ENCODE measurements at places on chromosomes 13 and 19. TPM values are rescaled to one million over a fixed set of nuclear protein-coding genes. Genes with fewer than 3 reads are reported as not detected.

Gene VSTM2B
- not detected for total RNA-seq

Gene CYP2A7
- not detected for total RNA-seq

Gene FGF21
- total RNA-seq = not detected

Gene IRF2BP1
- total RNA-seq = 15.2 TPM

Gene DNMT1
- total RNA-seq = 385 TPM

Gene ADM5
- total RNA-seq = 4.4 TPM

Gene CRX
- total RNA-seq = not detected

Gene TEX29
- total RNA-seq = 0.46 TPM

Gene JSRP1
- total RNA-seq = 0.39 TPM

Gene DIRAS1
- total RNA-seq = 0.21 TPM

Gene NKG7
- total RNA-seq = 92.1 TPM

Gene ATXN8OS
- total RNA-seq = not detected

- no peak overlapping the region for H3K27ac ChIP-seq
- DNase-seq = peak; percentile 42
- no peak overlapping the region for H3K4me3 ChIP-seq
- H3K27me3 ChIP-seq = no peaks in the 10 kb centered on the region
- no peaks in the 10 kb centered on the region for H3K36me3 ChIP-seq
- peaks cover 2% of the 10 kb centered on the region for H3K4me1 ChIP-seq
Measured at GRCh38 chr13:41411522-41411921, 45.8 kb upstream of the RGCC start.

DNA sequence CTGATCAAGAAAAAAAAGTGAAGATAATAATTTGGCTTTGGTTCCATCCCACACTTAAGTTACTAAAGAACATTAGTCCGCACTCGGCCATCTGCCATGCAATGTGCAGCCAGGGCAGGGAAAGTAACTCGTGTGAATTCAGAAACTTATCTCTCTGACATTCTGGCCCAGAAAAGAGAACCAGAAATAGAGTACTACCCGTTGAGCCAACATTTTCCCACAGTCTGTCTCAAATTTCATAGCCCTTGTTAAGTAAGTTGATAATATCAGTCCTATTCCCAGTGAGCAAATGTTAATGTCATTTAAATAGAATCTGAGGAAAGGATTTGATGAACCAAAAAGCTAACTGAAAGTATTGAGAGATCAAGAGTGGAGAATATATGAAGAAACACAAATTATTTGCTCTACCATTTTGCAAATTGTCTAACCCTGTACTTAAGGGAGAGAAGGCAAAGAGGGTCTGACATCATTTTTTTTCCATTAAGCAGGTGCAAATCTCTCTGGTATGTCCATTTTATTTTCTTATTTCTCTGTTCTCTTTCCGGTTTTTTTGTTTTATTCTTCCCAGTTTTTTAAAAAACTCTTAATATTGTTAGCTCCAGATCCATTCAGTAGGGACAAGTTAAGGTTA is 156.3 kb downstream of the NDFIP2 start:
- no peak overlapping the region for H3K4me3 ChIP-seq
- no peaks in the 10 kb centered on the region for H3K4me1 ChIP-seq
- H3K27ac ChIP-seq = no peak overlapping the region

GRCh38 chr13:111962431-111962891 is 104.5 kb upstream of the SOX1 start:
- no peak overlapping the region for H3K4me3 ChIP-seq
- no peak overlapping the region for H3K27ac ChIP-seq
- no peaks in the 10 kb centered on the region for H3K36me3 ChIP-seq

- H3K27ac ChIP-seq = peak overlapping the region; percentile 98
- H3K4me1 ChIP-seq = peaks cover 93% of the 10 kb centered on the region
- peak; percentile 72 for DNase-seq
- peaks cover 32% of the 10 kb centered on the region for H3K36me3 ChIP-seq
- peak overlapping the region; percentile 53 for H3K4me3 ChIP-seq
Measured at GRCh38 chr19:5953680-5954213, 24.2 kb downstream of the RANBP3 start.

- DNase-seq = no peak
- no peak overlapping the region for H3K27ac ChIP-seq
- no peak overlapping the region for H3K4me3 ChIP-seq
- H3K36me3 ChIP-seq = no peaks in the 10 kb centered on the region
- H3K4me1 ChIP-seq = no peaks in the 10 kb centered on the region
- no peaks in the 10 kb centered on the region for H3K27me3 ChIP-seq
Measured at GRCh38 chr13:66348745-66349690, 881.1 kb downstream of the PCDH9 start.

- DNase-seq = no peak
- H3K4me3 ChIP-seq = peak overlapping the region; percentile 91
- peaks cover 40% of the 10 kb centered on the region for H3K4me1 ChIP-seq
- H3K27ac ChIP-seq = peak overlapping the region; percentile 96
- H3K36me3 ChIP-seq = peaks cover 24% of the 10 kb centered on the region
- no peaks in the 10 kb centered on the region for H3K27me3 ChIP-seq
Measured at GRCh38 chr19:1132552-1133383, 29.0 kb downstream of the GPX4 start.

DNA sequence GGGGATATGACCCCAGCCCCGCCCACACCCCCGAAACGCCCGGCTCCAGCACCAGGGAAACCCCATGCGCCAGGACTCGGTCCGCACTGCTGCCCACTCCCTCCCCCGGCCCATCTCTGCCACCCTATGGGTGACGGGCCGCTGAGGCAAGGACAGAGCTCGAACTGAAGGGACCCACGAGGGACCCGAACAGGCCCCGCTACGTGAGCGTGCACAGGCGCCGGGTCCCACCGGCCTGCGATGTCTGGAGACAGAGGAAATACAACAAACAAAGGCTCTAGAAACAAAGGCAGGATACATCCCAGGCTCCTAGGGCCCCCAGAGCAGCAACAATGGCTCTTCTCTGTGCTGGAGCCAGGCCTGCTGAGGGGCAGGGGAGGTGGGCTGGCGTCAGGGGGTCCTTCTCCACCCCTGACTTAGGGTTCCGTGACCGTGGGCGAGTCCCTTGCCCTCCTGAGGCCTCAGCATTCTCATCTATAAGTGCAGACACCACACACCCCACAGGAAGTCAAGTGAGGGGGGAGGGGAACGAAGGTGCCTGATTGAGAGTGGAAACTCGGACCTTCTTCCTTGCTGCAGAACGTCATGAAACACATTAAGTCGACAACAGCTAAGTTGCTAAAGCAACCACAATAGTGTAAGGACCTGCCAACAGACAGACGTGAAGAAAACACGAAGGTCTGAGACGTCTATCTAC is 3.1 kb downstream of the ABHD17A start:
- H3K27ac ChIP-seq = peak overlapping the region; percentile 98
- H3K4me3 ChIP-seq = peak overlapping the region; percentile 97
- H3K36me3 ChIP-seq = peaks cover 18% of the 10 kb centered on the region
- H3K4me1 ChIP-seq = peaks cover 31% of the 10 kb centered on the region

DNA sequence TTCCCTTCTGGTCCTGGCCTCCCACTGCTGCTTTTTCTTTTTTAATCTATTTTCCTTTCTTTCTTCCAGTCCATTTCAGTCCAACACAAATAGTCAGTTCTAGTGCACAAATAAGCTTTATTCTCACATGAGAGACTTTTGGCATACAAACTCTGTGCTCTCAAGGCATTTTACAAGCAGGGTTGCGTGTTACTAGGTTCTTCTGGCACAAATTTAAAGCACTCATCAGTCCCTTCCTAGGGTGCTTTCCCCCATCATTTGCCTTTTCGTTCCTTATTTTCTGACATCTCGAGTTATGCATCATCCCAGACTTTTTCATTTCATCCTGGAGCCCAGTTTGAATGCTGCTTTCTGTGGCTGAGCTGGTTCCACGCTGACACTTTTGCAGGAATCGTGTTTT is 29.8 kb upstream of the IL17D start:
- H3K36me3 ChIP-seq = no peaks in the 10 kb centered on the region
- H3K27me3 ChIP-seq = no peaks in the 10 kb centered on the region

- H3K27ac ChIP-seq = no peak overlapping the region
- DNase-seq = no peak
- H3K27me3 ChIP-seq = peaks cover 3% of the 10 kb centered on the region
- H3K4me3 ChIP-seq = no peak overlapping the region
Measured at GRCh38 chr13:32941368-32941767, 74.9 kb upstream of the KL start.

DNA sequence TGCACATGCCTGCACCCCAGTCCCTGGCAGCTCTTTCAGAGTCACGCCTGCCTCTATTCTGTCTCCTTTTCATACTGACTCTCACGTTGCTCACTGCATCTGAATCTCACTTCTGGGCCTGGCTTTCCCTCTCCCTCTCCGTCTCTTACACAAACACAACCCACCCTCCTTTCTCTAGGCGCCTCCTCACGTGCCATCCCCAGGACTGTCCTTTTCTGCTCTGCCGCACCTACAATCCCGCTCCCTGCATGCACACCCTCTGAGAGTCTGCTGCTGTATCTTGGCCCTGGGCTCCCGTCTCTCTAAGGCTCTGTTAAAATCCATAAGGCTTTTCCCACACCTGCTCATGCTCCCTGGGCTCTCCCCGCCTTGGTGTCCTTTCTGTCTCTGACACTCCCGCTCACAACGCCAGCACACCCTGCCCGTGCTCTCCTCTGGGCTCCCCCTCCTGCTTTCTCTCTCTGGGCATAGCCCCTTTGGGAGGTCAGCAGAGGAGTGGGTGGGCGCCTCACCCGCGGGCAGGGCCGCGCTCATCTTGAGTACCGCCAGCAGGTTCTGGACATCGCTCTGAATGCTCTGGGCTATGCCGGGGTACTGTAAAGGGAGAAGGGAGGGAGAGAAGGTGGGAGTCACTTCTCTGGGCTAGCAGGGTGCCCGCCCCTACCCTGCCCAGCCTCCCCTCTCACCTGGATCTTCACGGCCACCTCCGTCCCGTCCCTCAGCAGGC is 12.7 kb upstream of the NUMBL start:
- peaks cover 25% of the 10 kb centered on the region for H3K36me3 ChIP-seq
- H3K27ac ChIP-seq = no peak overlapping the region
- DNase-seq = no peak
- no peaks in the 10 kb centered on the region for H3K27me3 ChIP-seq
- H3K4me1 ChIP-seq = no peaks in the 10 kb centered on the region

- H3K27me3 ChIP-seq = no peaks in the 10 kb centered on the region
- H3K4me1 ChIP-seq = peaks cover 92% of the 10 kb centered on the region
- peaks cover 8% of the 10 kb centered on the region for H3K36me3 ChIP-seq
- peak overlapping the region; percentile 78 for H3K27ac ChIP-seq
- DNase-seq = no peak
- no peak overlapping the region for H3K4me3 ChIP-seq
Measured at GRCh38 chr19:5958074-5958850, 19.7 kb downstream of the RANBP3 start.

GRCh38 chr13:66859934-66860877 is 369.9 kb downstream of the PCDH9 start:
- no peak overlapping the region for H3K27ac ChIP-seq
- H3K27me3 ChIP-seq = no peaks in the 10 kb centered on the region

DNA sequence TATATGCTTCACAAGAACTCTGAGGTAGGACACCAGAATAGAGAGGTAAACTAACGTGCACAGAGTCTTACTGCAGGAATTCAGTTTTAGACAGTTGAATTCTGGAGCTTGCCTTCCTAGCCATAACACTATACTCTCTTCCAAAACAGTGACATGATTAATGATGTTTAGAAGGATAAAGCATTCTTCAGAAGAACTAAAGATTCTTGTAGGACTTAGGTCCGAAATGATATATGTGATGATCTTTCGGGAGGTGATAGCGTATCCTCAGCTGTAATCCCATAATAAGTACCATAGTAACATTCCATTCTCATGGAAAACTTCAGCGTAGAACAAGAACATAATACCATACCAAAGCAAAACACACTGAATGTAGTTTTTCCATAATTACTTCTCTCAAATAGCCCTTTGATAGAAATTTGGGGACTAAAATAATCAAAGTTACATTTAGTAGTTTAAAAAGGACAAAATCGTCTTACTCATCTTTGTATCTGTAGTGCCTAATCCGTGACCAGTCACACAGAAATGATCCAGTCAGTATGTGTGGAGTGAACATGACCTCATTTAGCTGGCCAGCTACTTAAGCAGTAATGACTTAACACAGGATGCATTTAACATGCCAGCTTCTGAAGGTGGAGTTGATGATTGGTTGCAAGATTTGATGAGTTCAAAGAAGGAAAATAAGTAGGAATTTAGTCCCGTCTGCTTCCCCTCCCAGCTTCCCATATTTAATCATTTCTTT is 38.4 kb downstream of the PIBF1 start:
- DNase-seq = no peak
- no peak overlapping the region for H3K27ac ChIP-seq
- H3K4me1 ChIP-seq = peaks cover 4% of the 10 kb centered on the region
- H3K36me3 ChIP-seq = peaks cover 37% of the 10 kb centered on the region
- no peaks in the 10 kb centered on the region for H3K27me3 ChIP-seq

DNA sequence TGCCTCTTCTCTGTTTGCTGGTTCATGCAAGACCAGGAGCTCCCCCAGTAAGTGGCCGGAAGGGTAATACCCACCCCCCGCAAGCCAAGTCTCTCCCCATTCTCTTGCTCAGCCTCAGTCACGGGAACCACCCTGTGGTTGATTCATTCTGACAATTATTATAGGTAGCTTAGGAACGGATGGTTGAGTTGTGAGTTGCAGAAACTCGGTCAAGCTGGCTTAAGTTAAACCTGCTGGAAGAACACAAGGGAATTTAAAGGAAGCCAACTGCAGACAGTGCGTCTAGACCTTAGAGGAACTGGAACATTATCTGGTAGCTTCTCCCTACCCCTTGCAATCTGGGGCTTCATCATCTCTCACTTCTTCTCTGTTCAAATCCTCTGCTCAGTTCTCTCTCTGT is 8.9 kb downstream of the FPR1 start:
- no peaks in the 10 kb centered on the region for H3K4me1 ChIP-seq
- peaks cover 2% of the 10 kb centered on the region for H3K27me3 ChIP-seq
- DNase-seq = no peak

DNA sequence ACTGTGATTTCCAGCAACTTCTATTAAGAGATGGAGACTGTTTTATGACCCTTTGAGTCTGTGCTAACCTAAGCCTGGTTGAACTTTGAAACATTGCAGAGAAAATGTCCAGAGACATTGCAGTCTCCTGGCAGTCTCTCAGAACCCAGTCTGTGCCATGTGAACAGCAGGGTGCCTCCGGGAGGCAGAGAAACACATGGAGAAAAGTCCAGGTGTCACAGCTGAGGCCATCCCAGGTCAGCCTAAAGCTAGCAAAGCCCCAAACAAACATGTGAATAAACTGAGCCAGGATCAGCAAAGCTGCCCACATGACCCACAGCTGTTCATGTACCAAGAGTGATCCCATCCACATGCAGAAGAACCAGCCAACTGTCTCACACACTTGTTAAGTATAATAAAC is 7.8 kb downstream of the CYP4F11 start:
- H3K27me3 ChIP-seq = peaks cover 20% of the 10 kb centered on the region
- no peaks in the 10 kb centered on the region for H3K4me1 ChIP-seq
- no peak overlapping the region for H3K27ac ChIP-seq
- no peak overlapping the region for H3K4me3 ChIP-seq

Measured in activated CD4-positive, alpha-beta T cell treated with anti-CD3 and anti-CD28 coated beads for 36 hours (primary cell).